SK-N-SH treated with all-trans-retinoic acid at 6 μM for 48 hours (cell line): ENCODE measurements at places on chromosomes 5 and 9.

DNA sequence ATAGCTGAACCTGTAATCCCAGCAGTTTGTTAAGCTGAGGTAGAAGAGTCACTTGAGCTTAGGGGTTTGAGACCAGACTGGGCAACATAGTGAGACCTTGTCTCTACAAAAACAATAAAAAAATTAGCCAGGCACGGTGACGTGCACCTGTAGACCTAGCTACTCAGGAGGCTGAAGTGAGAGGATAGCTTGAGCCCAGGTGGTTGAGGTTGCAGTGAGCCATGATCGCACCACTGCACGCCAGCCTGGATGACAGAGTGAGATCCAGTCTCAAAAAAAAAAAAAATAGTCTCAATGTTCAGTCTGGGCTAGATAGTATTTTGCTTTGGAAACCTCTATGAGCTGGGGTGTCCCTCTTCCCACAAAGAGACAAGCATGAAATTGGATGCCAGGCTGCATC lies 51.9 kb upstream of the IQGAP2 start:
- ATAC-seq, result no peak

- ATAC-seq, result no peak
These were observed 98.5 kb downstream of the EBF1 start for GRCh38 chr5:159001247-159001646.

- no peak for ATAC-seq
These were observed 8.9 kb upstream of the TLE4 start for GRCh38 chr9:79562749-79563386.

- ATAC-seq, result no peak
These were observed 48.5 kb upstream of the ANKH start for GRCh38 chr5:14920121-14920520.

DNA sequence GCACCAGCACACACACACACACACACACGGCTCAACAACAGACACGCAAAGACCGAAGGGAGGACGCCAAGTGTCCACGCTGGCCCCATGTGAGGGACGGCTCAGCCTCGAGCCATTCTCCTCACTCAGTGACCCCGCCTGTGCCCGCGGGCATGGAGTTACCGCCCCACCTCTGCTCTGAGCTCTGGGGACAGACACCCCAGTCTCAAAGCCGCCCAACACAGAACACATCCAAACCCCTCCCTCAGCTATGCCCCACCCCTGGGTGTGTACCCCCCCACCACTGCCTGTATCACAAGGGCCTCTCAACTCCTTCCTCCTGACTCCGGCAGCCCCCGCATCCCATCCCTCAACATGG lies 81.2 kb downstream of the CAMSAP1 start:
- ATAC-seq, result no peak

- ATAC-seq, result no peak
These were observed 29.1 kb upstream of the MED27 start for GRCh38 chr9:132108728-132109127.

DNA sequence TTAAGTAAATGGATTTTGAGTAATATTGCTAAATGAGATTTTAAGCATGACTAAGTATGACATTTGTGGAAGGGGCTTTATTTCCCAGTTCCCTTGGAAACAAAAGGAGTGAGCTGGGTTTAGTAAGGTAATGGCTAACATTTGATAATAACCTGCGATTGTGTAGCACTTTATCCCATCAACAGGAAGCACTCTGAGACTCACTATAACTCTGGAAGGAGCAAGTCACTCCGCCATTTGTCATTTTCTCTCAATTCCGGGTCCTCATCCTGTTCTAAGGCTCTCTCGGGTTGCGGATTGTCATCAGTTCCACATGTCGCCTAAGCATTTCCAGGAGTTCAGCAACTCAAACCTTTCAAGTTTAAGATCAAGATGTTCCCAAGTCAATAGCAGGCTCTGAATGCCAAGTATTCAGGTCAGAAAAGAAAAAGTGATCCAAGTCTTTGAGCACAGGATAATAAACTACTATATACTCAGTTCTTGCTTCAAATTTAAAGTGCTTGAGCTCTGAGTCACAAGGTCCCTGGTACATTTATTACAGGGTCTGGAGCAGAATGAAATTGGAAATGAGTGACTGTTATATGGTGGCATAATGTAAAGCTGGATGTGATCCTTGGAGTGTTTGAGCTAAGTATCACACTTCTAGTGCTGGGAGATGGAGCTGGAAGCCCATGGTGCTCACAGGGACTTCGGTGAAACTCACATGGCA lies 39.3 kb downstream of the CAPSL start:
- peak; percentile 22; the same call in 1 of the 3 replicates for ATAC-seq

- no peak for ATAC-seq
These were observed 3.7 kb upstream of the DOLPP1 start for GRCh38 chr9:129077236-129077635.

DNA sequence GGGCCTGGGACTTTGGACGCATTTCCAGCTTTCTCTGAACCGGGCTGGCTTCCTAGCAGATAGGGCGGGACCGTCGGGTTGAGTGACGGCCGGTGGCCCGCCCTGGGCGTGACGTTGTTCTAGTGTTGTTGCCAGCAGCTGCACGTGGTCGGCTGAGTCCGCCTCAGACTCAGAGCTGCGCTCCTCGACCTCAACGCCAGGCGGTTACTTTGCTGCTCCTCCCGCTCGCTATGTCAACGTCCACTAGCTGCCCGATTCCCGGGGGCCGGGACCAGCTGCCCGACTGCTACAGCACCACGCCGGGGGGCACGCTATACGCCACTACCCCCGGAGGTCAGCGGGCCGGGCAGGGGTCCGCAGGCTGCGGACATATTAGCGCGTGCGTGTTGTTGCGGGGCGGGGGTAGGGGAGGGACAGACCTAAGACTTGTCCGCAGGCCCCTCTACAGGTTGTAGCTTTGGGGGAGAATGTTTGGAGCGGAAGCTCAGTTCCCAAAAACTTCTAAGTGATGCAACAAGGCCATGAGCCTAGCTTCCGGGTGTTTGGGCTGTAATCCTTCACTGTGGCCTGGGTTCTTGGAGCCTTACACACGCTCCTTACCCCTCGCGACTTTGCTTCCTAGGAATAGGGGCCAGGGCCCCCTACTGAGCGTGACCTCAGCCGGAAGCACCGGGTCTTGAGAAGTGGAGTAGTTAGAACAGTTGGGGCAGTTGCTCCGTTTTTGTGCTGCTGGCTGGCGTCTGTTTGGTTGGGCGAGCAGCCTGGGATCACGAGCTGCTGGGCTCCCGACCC lies at the start of gene EIF4EBP3:
TSS of gene EIF4EBP3 (plus strand) at position 155 of the 792 bp plus-strand sequence. CDS start at position 231, 76 bp downstream.
- peak; percentile 92 for ATAC-seq

GRCh38 chr9:127711831-127712274 lies 3.6 kb downstream of the PTRH1 start:
- no peak for ATAC-seq

- ATAC-seq, result no peak
These were observed 87.7 kb downstream of the RAB3C start for GRCh38 chr5:58670582-58670981.

- peak; percentile 97 for ATAC-seq
These were observed 78.8 kb downstream of the F2RL2 start for GRCh38 chr5:76544268-76544926.

DNA sequence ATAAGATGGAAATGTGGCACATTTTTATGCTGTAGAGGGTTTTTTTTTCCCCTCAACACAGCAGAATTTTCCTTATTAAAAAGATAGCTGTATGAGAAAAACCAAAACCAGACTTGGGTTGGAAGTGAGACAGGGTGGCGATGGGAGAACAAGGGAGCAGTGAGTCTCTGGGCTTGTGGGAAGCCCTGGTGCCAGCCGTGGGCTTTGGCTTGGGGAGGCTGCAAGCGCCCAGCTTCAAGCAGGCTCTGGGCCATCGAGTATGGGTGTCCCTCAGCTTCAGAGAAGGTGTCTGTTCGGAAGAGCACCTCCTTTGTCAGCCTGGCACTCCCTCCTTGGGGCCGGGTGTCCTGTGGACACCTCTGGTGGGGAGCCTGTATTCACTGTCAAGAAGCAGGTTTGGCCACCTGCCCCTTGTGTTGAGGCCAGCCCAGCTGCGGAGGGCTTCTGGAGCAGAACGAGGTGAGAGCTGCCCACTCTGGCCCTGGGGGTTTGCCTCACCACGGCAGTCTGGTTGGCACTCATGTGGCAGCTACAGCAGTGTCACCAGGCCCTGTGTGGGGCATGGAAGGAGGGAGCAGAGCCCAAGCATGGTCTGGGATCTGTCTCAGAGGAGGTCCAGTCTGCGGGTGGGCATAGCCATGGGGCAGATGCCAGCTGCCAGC lies 37.6 kb upstream of the ANGPTL2 start:
- ATAC-seq, result peak; percentile 8; the same call in 1 of the 3 replicates

DNA sequence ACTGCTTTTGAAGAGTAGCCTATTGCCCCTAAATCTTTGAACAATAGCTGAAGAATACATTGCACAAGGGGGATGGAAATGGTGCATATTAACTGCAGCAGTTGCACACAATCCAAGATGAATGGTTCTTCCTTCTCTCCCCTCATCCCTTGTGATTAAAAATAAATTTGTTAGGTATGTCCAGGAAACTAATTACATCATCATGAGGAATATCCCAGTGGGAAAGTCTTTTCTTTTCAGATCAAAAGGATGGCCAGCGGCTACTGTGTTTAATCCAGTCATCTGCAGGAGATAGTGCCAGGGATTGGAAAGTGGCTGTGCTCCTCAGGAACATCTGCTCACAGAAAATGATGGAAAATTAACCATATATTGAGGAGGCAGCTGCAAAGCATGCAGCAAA lies 508.4 kb upstream of the SEMA6A start:
- no peak for ATAC-seq

GRCh38 chr5:8613078-8613685 lies 744.2 kb downstream of the MTRR start:
- ATAC-seq, result no peak

DNA sequence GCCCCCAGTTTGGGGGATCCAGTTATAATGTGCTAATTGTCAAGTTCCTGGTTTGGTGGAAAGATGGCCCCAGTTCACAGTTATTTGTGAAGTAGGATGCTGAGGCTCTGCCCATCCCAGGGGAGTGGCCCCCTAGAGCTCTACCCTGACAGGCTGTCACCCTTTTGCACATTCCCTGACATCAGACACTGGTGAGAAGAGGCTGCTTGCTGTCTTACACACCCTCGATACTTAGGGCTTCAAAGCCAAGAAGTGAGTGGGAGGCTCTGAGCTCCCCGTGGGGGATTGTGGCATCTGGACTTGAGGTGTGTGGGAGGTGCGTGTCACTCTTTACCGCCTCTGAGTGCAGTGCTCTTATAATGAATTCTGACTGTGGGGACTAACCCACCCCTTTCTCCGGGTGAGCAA lies 168.5 kb downstream of the DOCK2 start:
- no peak for ATAC-seq

- ATAC-seq, result peak; percentile 47; the same call in 2 of the 3 replicates
These were observed 186.0 kb downstream of the WDR70 start for GRCh38 chr5:37565062-37565670.

DNA sequence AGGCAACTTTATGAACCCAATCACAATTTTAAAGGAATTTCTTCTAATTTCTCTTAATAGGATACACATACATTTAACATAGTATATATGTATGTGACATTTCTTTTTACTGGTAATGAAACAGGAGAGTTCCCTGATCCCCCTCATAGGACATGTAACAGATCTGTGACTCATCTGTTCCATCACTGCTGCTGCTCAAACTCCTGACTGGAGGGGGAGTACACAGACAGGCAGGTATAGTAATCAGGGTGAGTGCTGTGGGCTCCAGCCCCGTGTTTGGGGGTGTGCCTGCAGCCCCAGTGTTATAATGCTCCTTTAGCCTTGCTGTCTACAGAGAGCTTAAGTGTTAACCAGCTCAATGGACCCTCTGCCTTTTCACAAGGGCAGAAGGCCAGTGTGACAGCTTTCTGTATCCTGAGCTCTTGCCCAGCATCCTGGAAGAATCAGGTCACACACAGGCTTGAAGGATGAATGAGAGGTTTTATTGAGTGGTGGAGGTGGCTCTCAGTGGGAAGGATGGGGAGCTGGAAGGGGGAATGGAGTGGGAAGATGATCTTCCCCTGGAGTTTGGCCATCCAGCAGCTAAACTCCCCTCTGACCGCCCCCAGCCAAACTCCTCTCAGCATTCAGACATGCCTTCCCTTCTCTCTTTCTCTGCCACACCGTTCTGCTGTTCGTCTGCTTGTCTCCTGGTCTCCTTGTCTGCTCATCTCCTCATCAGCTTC lies 161.3 kb downstream of the ZNF608 start:
- ATAC-seq, result no peak

DNA sequence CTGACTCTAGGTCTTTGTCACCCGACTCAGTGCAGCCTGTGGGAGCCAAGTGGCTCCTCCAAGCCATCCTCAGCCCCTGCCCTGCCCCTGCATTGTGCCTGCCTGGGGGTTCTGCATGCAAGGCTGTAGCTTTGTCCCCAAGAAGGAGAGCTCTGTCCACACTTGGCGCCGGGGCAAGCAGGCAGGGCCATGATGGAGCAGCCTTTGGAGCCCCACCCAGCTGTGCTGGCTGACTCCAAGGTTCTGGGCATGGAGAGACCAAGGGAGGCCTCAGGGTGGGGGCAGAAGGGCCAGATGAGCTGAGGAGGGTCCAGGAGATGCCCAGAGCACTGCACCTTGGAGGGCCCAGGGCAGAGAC lies 226.2 kb downstream of the CACNA1B start:
- no peak for ATAC-seq

DNA sequence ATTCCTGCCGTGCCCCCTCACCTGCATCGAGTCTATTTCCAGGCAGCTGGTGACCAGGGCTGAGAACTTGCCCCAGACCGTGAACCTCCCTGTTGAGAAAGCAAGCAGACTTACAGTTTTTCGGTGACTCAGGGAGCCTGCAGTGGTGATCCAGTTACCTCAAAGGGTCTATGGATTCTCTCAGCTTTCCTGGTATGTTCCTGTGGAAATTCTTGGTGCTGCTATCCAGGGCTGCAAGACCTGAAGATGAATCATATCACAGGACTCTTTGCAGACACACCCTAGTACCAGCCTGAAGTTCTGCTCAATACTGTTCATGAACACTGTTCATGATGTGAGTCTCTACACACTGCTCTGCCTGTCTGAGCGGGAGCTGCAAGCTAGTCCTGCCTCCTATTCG lies 154.7 kb downstream of the WDR70 start:
- no peak for ATAC-seq

DNA sequence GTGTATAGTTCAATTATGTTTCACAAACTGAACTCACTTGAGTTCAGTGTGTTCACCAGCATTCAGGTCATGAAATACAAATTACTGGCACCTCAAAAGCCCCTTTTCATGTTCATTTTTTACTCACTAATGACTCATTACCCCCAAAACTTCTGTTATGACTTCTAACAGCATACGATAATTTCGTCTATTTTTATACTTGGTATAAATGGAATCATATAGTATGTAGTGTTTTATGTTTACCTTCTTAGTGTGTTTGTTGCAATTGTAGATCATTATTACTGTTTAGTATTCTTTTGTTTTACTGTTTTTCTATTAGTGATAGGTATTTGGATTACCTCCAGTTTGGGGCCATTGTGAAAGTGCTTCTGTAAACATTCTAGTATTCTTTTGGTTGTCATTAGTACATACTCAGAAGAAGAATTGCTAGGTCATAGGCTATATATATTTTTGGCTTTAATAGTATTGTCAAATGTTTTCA lies 33.4 kb downstream of the DDX4 start:
- no peak for ATAC-seq
